ENCODE measurements at places on chromosomes 4 and X. TPM values are rescaled to one million over a fixed set of nuclear protein-coding genes. Genes with fewer than 3 reads are reported as not detected.
A peak's percentile ranks its signal among the peaks of the same experiment; 100 is the strongest.

DNA sequence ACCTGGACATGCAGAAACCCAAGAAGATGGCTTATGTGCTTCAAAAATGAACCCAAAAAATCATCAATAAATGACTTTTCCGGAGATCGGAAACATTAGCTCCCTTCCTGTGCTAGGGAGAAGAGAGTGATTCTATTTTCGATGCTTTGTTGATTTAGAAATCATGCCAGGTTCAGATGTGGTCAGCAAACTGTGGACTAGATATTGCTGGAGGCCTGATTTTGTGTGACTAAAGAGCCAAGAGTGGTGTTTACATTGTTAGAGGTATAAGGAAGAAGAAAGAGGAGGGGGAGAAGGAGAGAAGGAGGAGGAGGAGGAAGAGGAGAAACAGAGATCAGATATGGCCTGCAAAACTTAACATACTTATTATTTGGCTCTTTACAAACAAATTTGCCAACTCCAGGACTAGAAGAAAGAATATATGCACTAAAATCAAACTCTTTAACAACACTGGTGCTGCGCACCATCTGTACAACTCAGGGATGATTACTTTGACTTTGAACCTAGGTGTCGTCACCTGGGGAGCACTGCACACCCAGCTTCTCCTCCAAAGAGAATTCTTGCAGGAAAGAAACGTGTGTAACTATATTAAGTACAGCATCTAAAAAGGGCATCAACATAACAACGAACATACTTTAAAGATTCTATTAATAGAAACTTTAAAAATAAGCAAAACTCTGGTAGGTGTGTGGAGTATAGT, 664.9 kb upstream of the LCORL start:
- peaks cover 12% of the 10 kb centered on the region for H3K36me3 ChIP-seq
- peaks cover 2% of the 10 kb centered on the region for H3K27me3 ChIP-seq
- H3K4me3 ChIP-seq: no peak overlapping the region
- DNase-seq: no peak

- no peak for DNase-seq
- H3K4me3 ChIP-seq: no peak overlapping the region
- H3K4me1 ChIP-seq: peaks cover 19% of the 10 kb centered on the region
- no peaks in the 10 kb centered on the region for H3K27me3 ChIP-seq
- no peaks in the 10 kb centered on the region for H3K36me3 ChIP-seq
These were observed 26.2 kb downstream of the ATXN3L start for GRCh38 chrX:13293700-13294099.

DNA sequence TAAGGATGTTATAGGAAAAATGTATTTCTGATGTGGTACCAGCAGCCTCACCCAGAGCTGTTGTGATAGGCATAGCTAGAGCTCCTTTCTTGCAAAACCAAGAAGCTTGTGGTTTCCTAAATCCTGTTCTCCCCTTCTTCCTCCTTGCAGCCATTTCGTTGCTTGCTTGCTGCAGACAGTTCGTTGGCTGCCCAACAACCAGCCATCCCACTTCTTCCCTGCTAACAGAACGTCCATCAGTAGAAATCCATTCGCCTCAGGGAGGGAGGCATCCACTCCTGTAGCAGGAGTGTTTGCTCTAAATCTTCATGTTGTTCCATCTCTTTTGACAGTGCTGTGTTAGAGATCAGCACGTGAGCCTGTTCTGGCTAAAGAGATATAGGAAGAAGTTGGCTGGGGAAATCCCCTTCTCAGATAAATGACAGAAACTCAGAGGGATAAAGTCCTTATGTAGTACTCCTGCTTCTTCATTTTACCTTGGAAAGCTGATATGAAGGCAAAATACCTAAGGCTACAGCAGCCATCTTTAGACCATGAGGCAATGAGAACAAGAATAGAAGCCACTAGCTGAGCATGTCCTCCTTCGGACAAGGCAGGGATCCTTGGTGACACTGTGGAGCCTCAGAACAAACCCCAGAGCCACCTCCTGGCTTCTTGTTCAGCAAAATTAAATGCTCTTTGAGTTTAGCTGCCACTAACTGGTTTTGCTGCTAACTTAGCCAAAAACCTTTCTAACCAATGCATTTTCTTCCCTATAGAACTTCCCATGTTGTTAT, 68.4 kb upstream of the RELL1 start:
- no peaks in the 10 kb centered on the region for H3K27me3 ChIP-seq
- peaks cover 9% of the 10 kb centered on the region for H3K4me1 ChIP-seq
- no peak for DNase-seq
- H3K4me3 ChIP-seq: no peak overlapping the region
- H3K36me3 ChIP-seq: no peaks in the 10 kb centered on the region

GRCh38 chr4:40992472-40993295, 221.7 kb downstream of the APBB2 start:
- no peak for DNase-seq
- no peak overlapping the region for H3K27ac ChIP-seq
- no peaks in the 10 kb centered on the region for H3K27me3 ChIP-seq
- H3K4me3 ChIP-seq: no peak overlapping the region
- H3K36me3 ChIP-seq: no peaks in the 10 kb centered on the region
- peaks cover 6% of the 10 kb centered on the region for H3K4me1 ChIP-seq

DNA sequence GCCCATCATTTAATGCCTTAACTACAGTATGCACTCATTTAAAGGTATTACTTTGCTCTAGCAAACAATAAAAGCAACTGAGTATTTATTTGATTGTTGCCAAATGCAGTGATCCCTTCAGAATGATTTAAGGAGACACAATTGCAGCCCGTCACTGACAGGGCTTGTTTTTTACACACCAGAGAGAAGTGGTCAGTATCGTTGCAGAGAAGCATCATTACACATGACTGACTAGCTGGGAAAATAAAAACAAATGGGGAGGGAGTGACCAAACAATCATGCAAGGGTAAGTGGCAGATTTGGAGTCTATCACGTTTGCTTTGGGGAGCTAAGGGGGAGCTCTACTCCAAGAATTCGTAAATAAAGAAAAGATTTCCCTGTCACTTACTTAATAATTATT, 1685.3 kb upstream of the TENM3 start:
- H3K27me3 ChIP-seq: no peaks in the 10 kb centered on the region
- H3K36me3 ChIP-seq: no peaks in the 10 kb centered on the region
- DNase-seq: no peak
- H3K27ac ChIP-seq: peak overlapping the region; percentile 34
- H3K4me1 ChIP-seq: peaks cover 9% of the 10 kb centered on the region

- H3K4me3 ChIP-seq: no peak overlapping the region
- H3K4me1 ChIP-seq: 0 out of 2 replicates have a peak, but pooled peaks cover 3% of the 10 kb centered on the region
- no peaks in the 10 kb centered on the region for H3K27me3 ChIP-seq
These were observed 192.4 kb upstream of the RPL34 start for GRCh38 chr4:108427946-108428485.

- H3K36me3 ChIP-seq: peaks cover 35% of the 10 kb centered on the region
- no peak overlapping the region for H3K27ac ChIP-seq
- no peaks in the 10 kb centered on the region for H3K27me3 ChIP-seq
- H3K4me3 ChIP-seq: no peak overlapping the region
These were observed 61.3 kb downstream of the SEPTIN11 start for GRCh38 chr4:77010841-77011354.

DNA sequence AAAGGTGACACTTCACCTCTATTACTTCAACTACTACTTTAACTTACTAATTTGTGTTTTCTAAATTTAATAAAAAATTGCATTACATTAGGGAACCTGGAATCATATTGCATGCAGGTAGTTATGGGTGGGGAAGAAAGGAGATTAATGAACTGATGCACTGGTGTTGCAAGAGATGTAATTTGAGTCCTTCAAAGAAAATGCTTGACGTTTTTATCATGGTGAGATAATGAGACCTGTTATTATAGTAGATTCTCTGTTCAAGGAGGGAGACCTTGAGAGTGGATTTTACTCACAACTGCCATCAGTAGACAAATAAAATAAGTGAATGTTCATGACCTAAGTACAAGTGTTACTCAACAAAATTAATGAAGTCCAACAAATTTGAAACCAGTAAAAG, 26.4 kb upstream of the MED14 start:
- H3K27ac ChIP-seq: no peak overlapping the region
- no peak overlapping the region for H3K4me3 ChIP-seq
- no peaks in the 10 kb centered on the region for H3K36me3 ChIP-seq
- peaks cover 5% of the 10 kb centered on the region for H3K4me1 ChIP-seq
- no peaks in the 10 kb centered on the region for H3K27me3 ChIP-seq

The ERCC6L gene
- 19.8 TPM for total RNA-seq
